ENCODE measurements at places on chromosomes 5 and 9. TPM values are rescaled to one million over a fixed set of nuclear protein-coding genes. Genes with fewer than 3 reads are reported as not detected.

- no peak overlapping the region for H3K27ac ChIP-seq
- H3K27me3 ChIP-seq = no peaks in the 10 kb centered on the region
- DNase-seq = no peak
Measured at GRCh38 chr5:54080831-54081230, 229.5 kb downstream of the ARL15 start.

DNA sequence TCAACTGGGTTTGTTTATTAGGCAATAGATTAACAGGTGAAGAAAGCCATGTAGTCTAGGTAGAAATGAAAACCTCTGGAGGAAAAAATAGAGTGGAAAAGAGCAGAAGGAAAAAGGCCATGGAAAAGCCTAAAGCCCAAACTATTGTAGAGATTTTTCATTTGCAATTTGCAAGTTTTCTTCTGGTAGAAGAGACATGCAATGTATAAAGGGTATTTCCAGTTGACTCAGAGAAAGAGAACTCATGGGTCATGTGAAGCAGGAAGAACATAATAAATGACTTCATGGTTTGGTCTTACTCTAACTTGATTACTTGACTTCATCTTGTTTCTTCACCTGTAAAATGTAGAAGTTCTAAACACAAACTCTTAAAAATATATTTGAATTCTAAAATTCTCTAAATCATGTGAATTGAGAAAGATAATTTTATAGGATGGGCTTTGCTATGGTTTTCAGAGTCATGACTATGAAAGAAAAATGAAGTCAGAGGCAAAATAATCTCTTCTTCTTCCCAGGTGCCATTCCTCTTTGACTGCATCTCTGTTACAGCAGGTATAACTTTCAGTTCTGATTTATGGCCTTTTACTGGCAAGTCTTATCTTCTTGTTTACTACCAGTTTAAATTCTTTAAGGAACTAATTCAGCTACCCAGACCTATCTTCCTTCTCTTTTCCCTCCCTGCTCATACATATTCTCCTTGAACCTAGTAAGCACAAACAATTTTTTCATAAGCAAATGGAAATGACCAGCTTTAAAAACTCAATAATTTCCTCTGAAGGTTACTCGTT, 47.7 kb upstream of the TMC1 start:
- H3K36me3 ChIP-seq = no peaks in the 10 kb centered on the region
- no peak overlapping the region for H3K27ac ChIP-seq
- no peak overlapping the region for H3K4me3 ChIP-seq

- no peak overlapping the region for H3K4me3 ChIP-seq
- H3K4me1 ChIP-seq = peaks cover 23% of the 10 kb centered on the region
- peak; percentile 58 for DNase-seq
- H3K27me3 ChIP-seq = no peaks in the 10 kb centered on the region
- peak overlapping the region; percentile 44 for H3K27ac ChIP-seq
- H3K36me3 ChIP-seq = no peaks in the 10 kb centered on the region
Measured at GRCh38 chr5:178336889-178337288, 104.3 kb upstream of the PHYKPL start.

- no peak overlapping the region for H3K27ac ChIP-seq
- no peaks in the 10 kb centered on the region for H3K36me3 ChIP-seq
- no peaks in the 10 kb centered on the region for H3K27me3 ChIP-seq
- no peaks in the 10 kb centered on the region for H3K4me1 ChIP-seq
Measured at GRCh38 chr5:79200573-79201183, 35.3 kb upstream of the JMY start.

GRCh38 chr5:132283423-132284043, 10.7 kb upstream of the SLC22A4 start:
- no peak overlapping the region for H3K4me3 ChIP-seq
- no peak overlapping the region for H3K27ac ChIP-seq
- peaks cover 5% of the 10 kb centered on the region for H3K4me1 ChIP-seq
- peak; percentile 47 for DNase-seq

- H3K36me3 ChIP-seq = no peaks in the 10 kb centered on the region
- H3K4me1 ChIP-seq = peaks cover 18% of the 10 kb centered on the region
- peak; percentile 36 for DNase-seq
- H3K27me3 ChIP-seq = no peaks in the 10 kb centered on the region
- H3K4me3 ChIP-seq = no peak overlapping the region
Measured at GRCh38 chr5:664343-664993, 28.7 kb downstream of the TPPP start.

DNA sequence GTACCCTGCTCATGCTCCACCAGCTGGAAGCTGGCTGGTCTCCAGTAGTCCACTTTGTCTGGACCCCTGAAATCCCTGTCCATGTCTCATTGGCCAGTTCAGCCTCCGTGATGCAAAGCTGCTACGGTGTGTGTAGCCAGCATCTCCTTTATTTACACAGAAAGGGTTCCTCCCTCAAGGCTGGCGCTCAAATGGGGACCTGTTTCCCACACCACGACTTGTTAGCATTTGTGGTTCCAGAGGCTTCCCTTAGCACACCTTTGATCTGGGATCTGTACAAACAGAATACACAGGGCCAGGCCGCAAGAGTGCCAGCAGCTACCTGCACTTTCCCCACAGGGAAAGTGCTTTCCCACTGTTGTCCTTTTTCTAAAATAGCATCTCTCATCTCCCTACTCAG, 5.7 kb upstream of the SMU1 start:
- DNase-seq = no peak
- no peaks in the 10 kb centered on the region for H3K4me1 ChIP-seq
- no peaks in the 10 kb centered on the region for H3K36me3 ChIP-seq
- no peaks in the 10 kb centered on the region for H3K27me3 ChIP-seq
- H3K4me3 ChIP-seq = no peak overlapping the region
- H3K27ac ChIP-seq = no peak overlapping the region

DNA sequence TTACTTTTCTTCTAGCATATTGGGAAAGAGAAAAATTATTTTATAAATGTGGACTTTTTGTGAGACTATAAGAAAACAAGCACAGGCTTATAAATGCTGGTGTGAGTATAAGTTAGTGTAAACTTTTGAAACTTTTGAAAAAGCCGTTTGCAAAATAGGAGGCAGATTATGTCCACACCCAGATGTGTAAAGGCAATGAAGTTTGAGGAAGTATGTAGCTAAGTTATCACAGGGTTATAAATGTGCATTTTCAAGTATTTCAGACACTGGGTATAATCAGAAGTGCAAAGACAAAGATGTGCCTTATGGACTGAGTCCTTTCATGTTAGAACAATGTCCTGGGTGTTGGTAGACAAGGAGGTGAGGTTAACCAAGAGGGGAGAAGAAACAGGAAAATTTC, 85.5 kb downstream of the ANXA1 start:
- no peaks in the 10 kb centered on the region for H3K36me3 ChIP-seq
- H3K27me3 ChIP-seq = no peaks in the 10 kb centered on the region
- H3K27ac ChIP-seq = no peak overlapping the region
- H3K4me3 ChIP-seq = no peak overlapping the region

- no peak overlapping the region for H3K4me3 ChIP-seq
- no peak for DNase-seq
- H3K36me3 ChIP-seq = no peaks in the 10 kb centered on the region
Measured at GRCh38 chr9:37221489-37222106, 101.2 kb downstream of the ZCCHC7 start.

- H3K4me3 ChIP-seq = no peak overlapping the region
- no peak overlapping the region for H3K27ac ChIP-seq
- no peaks in the 10 kb centered on the region for H3K4me1 ChIP-seq
- no peak for DNase-seq
- no peaks in the 10 kb centered on the region for H3K36me3 ChIP-seq
Measured at GRCh38 chr9:120587328-120587727, 7.4 kb upstream of the CDK5RAP2 start.

- H3K36me3 ChIP-seq = no peaks in the 10 kb centered on the region
- no peak overlapping the region for H3K27ac ChIP-seq
- H3K4me1 ChIP-seq = no peaks in the 10 kb centered on the region
- H3K27me3 ChIP-seq = no peaks in the 10 kb centered on the region
- no peak overlapping the region for H3K4me3 ChIP-seq
Measured at GRCh38 chr9:93020771-93021670, 37.5 kb upstream of the SUSD3 start.

GRCh38 chr9:77957652-77958051, 74.0 kb downstream of the GNAQ start:
- H3K4me1 ChIP-seq = peaks cover 36% of the 10 kb centered on the region
- H3K27ac ChIP-seq = no peak overlapping the region
- no peaks in the 10 kb centered on the region for H3K27me3 ChIP-seq
- DNase-seq = no peak
- no peaks in the 10 kb centered on the region for H3K36me3 ChIP-seq
- H3K4me3 ChIP-seq = no peak overlapping the region

GRCh38 chr9:130930132-130930803, 8.8 kb downstream of the FIBCD1 start:
- H3K27ac ChIP-seq = no peak overlapping the region
- H3K4me3 ChIP-seq = no peak overlapping the region
- H3K36me3 ChIP-seq = no peaks in the 10 kb centered on the region
- no peaks in the 10 kb centered on the region for H3K27me3 ChIP-seq
- peaks cover 7% of the 10 kb centered on the region for H3K4me1 ChIP-seq

DNA sequence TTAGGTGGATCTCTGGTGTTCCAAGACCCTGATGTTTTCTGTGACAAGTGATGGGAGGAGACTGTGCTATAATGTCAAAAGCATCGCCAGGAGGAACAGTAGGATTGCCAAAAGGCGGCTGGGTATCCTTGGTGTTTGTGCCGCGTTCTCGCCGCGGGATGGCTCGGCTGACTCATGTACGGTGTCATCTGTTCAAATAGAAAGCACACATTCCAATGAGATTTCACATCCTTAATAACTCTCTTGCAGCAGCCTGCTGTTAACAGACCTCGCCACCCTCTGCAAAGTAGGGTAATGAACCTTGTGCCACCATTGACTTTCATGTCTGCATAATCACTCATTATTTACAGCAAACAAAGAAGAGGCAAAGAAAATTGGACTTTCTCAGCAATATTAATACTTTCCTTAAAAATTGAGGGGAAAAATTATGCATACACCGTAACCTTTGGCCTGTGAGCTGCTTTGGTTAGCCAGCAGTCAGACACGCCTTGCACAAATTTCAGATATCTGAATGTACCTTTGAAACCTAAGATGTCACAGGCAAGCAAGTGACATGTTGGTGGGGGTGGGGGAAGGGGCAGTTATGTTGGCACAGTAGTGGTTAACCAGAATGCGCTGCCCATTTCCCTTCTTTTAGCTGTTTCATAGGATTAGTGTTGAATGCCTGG, 289.4 kb downstream of the EFNA5 start:
- H3K27ac ChIP-seq = no peak overlapping the region
- no peaks in the 10 kb centered on the region for H3K36me3 ChIP-seq
- H3K4me3 ChIP-seq = no peak overlapping the region
- no peaks in the 10 kb centered on the region for H3K27me3 ChIP-seq
- no peak for DNase-seq

- no peaks in the 10 kb centered on the region for H3K36me3 ChIP-seq
- no peak overlapping the region for H3K27ac ChIP-seq
- no peaks in the 10 kb centered on the region for H3K27me3 ChIP-seq
- no peak for DNase-seq
Measured at GRCh38 chr5:43985411-43985810, 382.4 kb downstream of the NNT start.

DNA sequence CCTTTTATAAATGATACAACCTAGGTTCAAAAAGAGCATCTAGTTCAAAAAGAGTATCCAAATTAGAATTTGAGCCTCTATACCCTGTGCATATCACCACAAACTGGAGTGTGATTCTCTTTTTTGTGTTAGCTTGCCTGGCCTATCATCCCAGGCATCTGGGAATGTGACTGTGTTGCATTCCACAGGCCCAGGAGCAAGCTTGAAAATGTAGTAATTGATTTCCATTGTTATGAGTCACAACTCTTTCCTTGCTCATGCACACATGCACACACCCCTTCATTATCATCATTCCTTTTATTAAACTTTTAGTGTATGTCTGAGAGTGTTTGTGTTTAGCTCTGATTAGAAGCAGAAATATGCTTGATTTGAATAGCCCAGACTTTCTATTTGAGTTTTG, 75.2 kb downstream of the FCHO2 start:
- peaks cover 4% of the 10 kb centered on the region for H3K36me3 ChIP-seq
- DNase-seq = peak; percentile 38
- peaks cover 25% of the 10 kb centered on the region for H3K4me1 ChIP-seq
- peak overlapping the region; percentile 29 for H3K27ac ChIP-seq
- no peaks in the 10 kb centered on the region for H3K27me3 ChIP-seq

DNA sequence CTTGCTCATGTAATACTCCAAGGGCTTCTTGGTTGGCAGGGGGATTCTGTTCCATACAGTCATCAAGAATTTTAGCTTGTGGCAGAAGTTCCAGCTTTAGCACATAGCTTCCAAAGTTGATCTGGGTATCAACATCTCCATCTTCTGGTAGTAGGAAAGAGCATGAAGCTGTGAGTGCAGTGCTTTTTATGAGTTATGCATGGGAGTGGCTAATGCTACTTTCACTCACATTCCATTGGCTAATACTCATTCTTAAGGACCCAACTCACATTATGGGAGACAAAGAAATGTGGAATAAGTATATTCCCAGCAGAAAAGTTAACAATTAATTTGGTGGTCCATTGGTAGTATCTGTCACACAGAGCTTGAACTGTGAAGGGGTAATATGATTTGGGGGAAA, 194.2 kb upstream of the CHD1 start:
- H3K36me3 ChIP-seq = no peaks in the 10 kb centered on the region
- no peaks in the 10 kb centered on the region for H3K27me3 ChIP-seq
- DNase-seq = no peak
- no peak overlapping the region for H3K4me3 ChIP-seq

- no peak overlapping the region for H3K4me3 ChIP-seq
- H3K36me3 ChIP-seq = no peaks in the 10 kb centered on the region
- no peaks in the 10 kb centered on the region for H3K4me1 ChIP-seq
- H3K27ac ChIP-seq = no peak overlapping the region
- no peaks in the 10 kb centered on the region for H3K27me3 ChIP-seq
Measured at GRCh38 chr5:10161778-10162177, 87.9 kb downstream of the ATPSCKMT start.

The C1QTNF2 gene
- total RNA-seq = not detected

The TRMT10B gene
- total RNA-seq = 3.5 TPM

The STXBP1 gene
- 128 TPM for total RNA-seq

The NR2F1 gene
- 43.3 TPM for total RNA-seq

The SEMA5A gene
- total RNA-seq = 3.0 TPM

The GNA14 gene
- total RNA-seq = 19.9 TPM

The HK3 gene
- 0.67 TPM for total RNA-seq

The TAS2R1 gene
- 1.3 TPM for total RNA-seq

Data from thyroid gland (tissue), 4 donors.